ENCODE measurements at places on chromosomes 2 and 18.
A peak's percentile ranks its signal among the peaks of the same experiment; 100 is the strongest.

GRCh38 chr2:240467659-240468302 lies 32.3 kb downstream of the GPC1 start:
- DNase-seq, result no peak

DNA sequence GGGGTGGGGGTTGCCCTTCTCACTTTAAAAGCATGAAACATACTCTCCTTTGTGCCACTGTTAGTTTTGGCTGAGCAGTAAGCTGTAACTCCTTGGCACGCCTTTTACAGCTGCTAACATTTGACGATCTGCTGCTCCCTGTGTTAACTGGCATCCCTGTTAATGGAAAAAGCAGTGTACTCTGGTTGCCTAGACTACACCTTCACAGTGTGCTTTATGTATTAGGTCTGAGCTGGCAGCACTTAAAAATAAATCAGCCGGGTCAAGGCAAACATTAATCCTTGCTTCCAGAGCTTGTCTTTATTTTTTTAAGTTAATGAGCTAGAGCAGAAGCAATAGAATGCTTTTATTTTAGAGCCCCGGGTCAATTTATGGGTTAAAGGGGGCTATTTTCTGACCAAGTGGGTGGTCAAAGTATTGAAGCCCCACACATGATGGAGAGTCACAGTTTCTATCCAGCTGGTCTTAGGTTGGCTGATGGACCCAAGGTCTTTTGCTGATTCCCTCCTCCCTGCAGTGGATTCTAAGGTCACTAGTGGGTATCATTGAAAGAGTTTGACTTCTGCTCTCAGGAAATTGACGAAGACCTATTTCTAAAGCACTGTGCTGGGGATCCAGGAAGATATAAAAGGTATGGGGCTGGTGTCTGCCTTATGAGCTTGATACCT lies 54.5 kb downstream of the CFAP221 start:
- DNase-seq, result no peak

DNA sequence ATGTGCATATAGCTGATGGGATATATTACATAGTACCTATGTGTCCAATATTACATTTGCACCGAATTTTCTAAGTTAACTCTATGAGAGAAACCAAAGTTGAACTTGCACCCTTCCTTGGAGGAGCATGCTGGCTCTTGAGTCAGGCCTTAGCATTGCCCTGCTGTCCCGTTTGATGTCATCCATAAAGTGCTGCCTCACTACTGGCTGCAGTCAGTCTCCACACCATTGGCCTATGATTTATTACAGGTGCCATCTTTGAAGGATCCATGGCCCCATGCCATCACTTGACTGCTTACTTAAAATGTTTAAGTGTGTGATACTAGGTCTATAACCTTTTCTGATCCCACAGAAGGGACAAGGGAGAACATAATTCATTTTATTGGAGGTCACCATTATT lies 249.3 kb upstream of the RBBP8 start:
- no peak for DNase-seq

DNA sequence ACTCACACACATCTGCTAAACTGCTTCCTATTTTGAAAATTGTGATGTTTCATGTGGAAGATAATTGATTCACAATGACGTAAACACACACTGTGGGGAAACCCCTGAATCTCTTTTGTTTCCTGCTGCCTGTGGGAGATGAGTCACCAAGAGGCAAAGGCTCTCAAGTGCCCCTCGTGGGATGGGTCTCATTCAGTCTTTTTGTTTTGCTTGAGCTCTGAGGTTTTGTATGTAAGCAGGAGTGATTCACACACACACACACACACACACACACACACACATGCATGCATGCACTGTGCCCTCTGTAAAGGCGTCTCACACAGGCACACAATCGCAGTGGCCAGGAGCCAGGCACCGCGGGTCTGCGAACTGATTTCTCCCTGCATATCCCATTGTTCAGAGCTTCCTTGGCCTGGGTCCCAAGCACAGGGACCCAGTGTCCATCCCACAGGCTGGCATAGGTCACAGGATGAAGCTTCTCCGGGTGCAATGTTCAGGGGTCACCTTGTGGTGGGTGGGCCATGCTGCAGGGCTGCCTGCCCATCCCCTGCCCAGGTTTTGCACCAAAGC lies 12.1 kb upstream of the ARHGEF4 start:
- peak; percentile 52 for DNase-seq

DNA sequence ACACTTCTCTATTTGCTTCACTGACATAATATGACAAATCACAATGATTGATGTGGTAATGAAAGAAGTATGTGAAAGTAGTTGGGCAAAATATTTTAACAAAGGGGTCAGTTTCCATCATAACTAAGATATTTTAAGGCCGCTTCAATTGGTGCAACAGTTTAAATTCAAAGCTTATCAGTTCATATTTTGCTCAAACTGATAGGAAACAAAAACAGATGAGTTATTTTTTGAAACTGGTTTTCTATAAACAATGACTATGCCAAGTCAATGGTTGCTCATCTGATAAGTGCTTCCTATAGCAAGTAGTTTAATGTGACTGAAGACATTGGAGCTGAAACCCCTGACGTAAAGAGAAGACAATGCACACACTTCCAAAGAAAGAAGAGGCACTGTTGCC lies 1290.7 kb downstream of the SUCLG1 start:
- no peak for DNase-seq

GRCh38 chr2:238856713-238857567 lies 9.1 kb downstream of the TWIST2 start:
- no peak for DNase-seq

GRCh38 chr2:17863539-17863938 lies 14.9 kb upstream of the KCNS3 start:
- DNase-seq, result no peak

GRCh38 chr18:46343931-46344372 lies 239.8 kb downstream of the HAUS1 start:
- peak; percentile 22 for DNase-seq

DNA sequence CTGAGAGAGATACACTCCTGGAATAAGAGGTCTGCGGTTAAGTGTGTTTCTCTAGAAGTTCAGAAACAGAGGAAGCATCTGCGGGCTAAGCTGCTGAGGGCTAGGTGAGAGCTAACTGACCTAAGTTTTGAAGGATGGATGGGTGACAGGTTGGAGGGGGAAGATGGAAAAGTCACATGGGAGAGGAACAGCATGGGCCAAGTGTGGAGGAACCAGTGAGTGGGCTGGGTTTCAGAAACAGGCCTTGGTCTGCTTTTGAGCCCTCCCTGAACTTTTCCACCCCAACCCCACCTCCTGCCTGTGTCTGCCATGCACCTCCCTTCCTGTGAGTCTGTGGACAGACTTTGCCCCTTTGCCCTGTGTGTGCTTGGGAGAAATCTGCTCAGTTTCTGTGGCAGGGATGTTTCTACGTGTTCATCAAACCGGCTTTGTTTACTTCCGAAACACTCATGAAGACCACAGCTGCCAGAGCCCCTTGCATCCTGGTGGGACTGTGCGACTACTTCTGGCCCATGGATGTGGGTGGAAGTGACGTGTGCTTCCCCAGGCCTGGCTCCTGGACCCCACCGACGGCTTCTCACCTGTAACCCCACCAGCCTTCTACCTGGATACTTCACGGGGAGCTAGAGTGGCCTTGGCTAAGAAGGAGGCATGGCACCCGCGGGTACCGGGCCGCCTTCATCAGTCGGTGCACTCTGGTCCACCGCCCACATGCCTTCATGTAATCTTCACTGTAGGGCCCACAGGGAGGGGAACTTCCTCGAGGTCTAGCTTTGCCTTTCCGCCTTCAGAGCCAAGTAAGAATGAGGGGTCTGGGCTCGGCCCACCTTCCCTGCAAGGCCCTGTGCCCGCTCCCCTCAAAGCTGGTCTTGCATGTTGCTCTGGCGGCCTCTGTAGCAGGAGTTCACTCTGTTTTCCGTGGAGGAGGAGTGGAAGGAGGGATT lies 1.4 kb upstream of the HPCAL1 start:
- DNase-seq, result no peak
